ENCODE measurements at places on chromosomes 5 and 9. TPM values are rescaled to one million over a fixed set of nuclear protein-coding genes. Genes with fewer than 3 reads are reported as not detected.

Gene OR2V2
- not detected for total RNA-seq

Gene NTNG2
- total RNA-seq, result 3.1 TPM

Gene MGAT4B
- total RNA-seq, result 214 TPM

Gene ZBTB5
- 6.5 TPM for total RNA-seq

Gene QRFP
- total RNA-seq, result not detected

Gene PCDHGC4
- total RNA-seq, result not detected

Gene GRM6
- total RNA-seq, result not detected

Gene NEUROG1
- total RNA-seq, result not detected

Gene PHF24
- 0.39 TPM for total RNA-seq

Gene HMMR
- total RNA-seq, result 27.6 TPM

Gene GLIPR2
- 10.6 TPM for total RNA-seq

Gene NAIF1
- total RNA-seq, result 4.9 TPM

Gene DCTN4
- 17.6 TPM for total RNA-seq

Gene GPX8
- total RNA-seq, result 34.0 TPM

Gene DBH
- total RNA-seq, result not detected

Gene PCDHA7
- 0.10 TPM for total RNA-seq

Gene ENDOG
- 32.3 TPM for total RNA-seq

Gene NRARP
- total RNA-seq, result 4.3 TPM

Gene SARDH
- total RNA-seq, result 0.07 TPM

Gene ALDOB
- not detected for total RNA-seq

Gene JAKMIP2
- total RNA-seq, result not detected

Gene TMEM167A
- 77.7 TPM for total RNA-seq

Gene PNPLA7
- 0.59 TPM for total RNA-seq

Gene FSTL4
- total RNA-seq, result 3.8 TPM

Gene HAPLN1
- total RNA-seq, result not detected

Gene GHR
- total RNA-seq, result 0.06 TPM

Gene PCDHGA5
- total RNA-seq, result 0.14 TPM

Gene CORO2A
- 1.1 TPM for total RNA-seq

Gene FAT2
- not detected for total RNA-seq

Gene RHOBTB3
- 7.8 TPM for total RNA-seq

Gene RASGRF2
- 1.6 TPM for total RNA-seq

Gene RMRP
- 8.1 TPM for total RNA-seq

Gene ZDHHC11B
- 1.5 TPM for total RNA-seq

Gene SLC34A1
- not detected for total RNA-seq

Gene STKLD1
- 1.7 TPM for total RNA-seq

Gene PCDHA12
- total RNA-seq, result 2.9 TPM

Gene WDR38
- total RNA-seq, result 0.12 TPM

Gene EGFLAM
- 0.21 TPM for total RNA-seq

Gene ITGA1
- total RNA-seq, result 1.1 TPM

Gene GAPT
- total RNA-seq, result not detected

Gene ACTL7A
- not detected for total RNA-seq

Gene KIF27
- 0.95 TPM for total RNA-seq

Gene FUT7
- total RNA-seq, result 0.07 TPM

Gene SLC23A1
- total RNA-seq, result 1.3 TPM

Gene PCDHGA6
- total RNA-seq, result 0.24 TPM

Gene PIP5K1B
- total RNA-seq, result not detected

Gene RXRA
- total RNA-seq, result 35.6 TPM

Gene MARCOL
- not detected for total RNA-seq

Gene BARHL1
- total RNA-seq, result not detected

Gene SLC31A2
- total RNA-seq, result 8.9 TPM

Gene IFNA21
- total RNA-seq, result not detected

Gene SLC46A2
- not detected for total RNA-seq
